ENCODE measurements at places on chromosomes 5 and 9.

GRCh38 chr5:123097871-123098735 is 9.1 kb downstream of the PRDM6 start:
- H3K4me3 ChIP-seq: no peak overlapping the region
- peaks cover 17% of the 10 kb centered on the region for H3K4me1 ChIP-seq
- no peak for DNase-seq
- H3K36me3 ChIP-seq: no peaks in the 10 kb centered on the region
- peaks cover 88% of the 10 kb centered on the region for H3K27me3 ChIP-seq
- H3K27ac ChIP-seq: no peak overlapping the region

DNA sequence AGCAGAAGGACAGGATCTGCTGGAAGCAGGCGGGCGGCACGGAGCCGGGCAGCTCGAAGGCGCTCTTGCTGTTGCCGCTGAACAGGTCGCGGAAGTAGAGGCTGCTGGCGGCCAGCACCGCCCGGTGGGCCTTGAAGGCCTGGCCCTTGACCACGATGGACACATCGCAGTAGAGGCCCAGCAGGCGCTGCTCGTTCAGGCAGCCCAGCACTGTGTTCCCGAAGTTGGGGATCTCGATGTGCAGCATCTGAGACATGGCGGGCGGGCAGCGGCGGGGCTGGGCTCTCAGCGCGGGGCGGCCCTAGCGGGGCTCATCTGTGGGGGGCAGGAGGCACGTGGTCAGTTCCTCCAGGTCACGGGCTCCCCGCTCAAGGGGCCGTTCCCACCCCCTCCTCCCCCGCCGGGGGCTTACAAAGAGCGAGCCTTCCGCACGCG is 44.8 kb downstream of the NACC2 start:
- no peaks in the 10 kb centered on the region for H3K27me3 ChIP-seq
- DNase-seq: no peak
- H3K36me3 ChIP-seq: peaks cover 7% of the 10 kb centered on the region
- peak overlapping the region; percentile 52 for H3K4me3 ChIP-seq
- peaks cover 76% of the 10 kb centered on the region for H3K4me1 ChIP-seq
- no peak overlapping the region for H3K27ac ChIP-seq

DNA sequence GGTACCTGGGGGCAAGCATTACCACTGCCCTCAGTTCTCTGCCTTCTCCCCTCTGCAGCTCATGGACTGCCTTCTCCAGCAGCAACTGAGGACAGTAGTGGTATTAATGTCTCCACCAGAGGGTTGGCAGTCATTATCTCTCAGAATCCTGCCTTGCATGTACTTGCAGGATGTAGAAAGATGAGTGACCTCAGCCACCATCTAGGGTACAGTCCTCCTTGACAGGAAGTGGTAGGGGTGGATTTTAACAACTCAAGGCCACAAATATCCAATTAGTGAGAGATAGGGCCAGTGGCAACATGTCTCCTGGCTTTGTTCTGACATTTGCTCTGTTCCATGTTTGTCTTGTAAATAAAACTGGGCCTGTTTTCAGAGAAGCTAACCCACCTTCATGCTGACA is 47.2 kb downstream of the F2R start:
- H3K27me3 ChIP-seq: no peaks in the 10 kb centered on the region
- no peak for DNase-seq
- no peaks in the 10 kb centered on the region for H3K4me1 ChIP-seq
- H3K4me3 ChIP-seq: no peak overlapping the region

GRCh38 chr5:149583394-149583793 is 2.1 kb downstream of the ARHGEF37 start:
- peak; percentile 34 for DNase-seq
- H3K4me3 ChIP-seq: no peak overlapping the region
- peak overlapping the region; percentile 68 for H3K27ac ChIP-seq
- H3K36me3 ChIP-seq: no peaks in the 10 kb centered on the region

GRCh38 chr5:83777856-83778255 is 57.2 kb upstream of the HAPLN1 start:
- no peaks in the 10 kb centered on the region for H3K36me3 ChIP-seq
- H3K4me3 ChIP-seq: no peak overlapping the region
- no peak overlapping the region for H3K27ac ChIP-seq
- peaks cover 13% of the 10 kb centered on the region for H3K4me1 ChIP-seq
- no peak for DNase-seq

GRCh38 chr5:115785381-115786065 is 30.9 kb downstream of the CDO1 start:
- no peak overlapping the region for H3K27ac ChIP-seq
- H3K4me1 ChIP-seq: no peaks in the 10 kb centered on the region
- H3K4me3 ChIP-seq: no peak overlapping the region
- H3K36me3 ChIP-seq: no peaks in the 10 kb centered on the region

DNA sequence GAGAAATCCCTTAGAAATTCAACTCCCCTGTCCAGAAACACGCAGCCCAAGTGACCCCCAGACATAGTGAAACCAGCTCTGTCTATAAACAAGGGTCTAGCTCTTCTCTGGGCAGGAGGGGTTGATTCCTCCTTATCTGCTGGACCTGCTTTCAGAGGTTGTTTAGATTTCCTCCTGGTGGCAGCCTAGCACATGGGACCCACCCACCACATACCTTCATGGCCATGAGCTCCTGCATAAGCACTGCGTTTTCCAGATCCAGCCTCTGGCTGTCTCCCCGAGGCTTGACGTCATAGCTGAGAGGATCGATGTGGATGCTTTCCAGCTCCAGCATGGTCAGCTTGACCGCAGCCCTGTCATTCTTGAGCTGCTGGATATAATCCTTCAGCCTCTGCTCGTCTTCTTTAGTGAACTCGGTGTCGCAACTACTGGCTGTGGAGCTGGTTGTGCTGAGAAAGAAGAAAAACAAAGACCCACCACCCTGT is 77.0 kb downstream of the DCP2 start:
- no peak for DNase-seq
- H3K27ac ChIP-seq: no peak overlapping the region
- H3K4me1 ChIP-seq: peaks cover 40% of the 10 kb centered on the region
- H3K4me3 ChIP-seq: no peak overlapping the region
- peaks cover 4% of the 10 kb centered on the region for H3K36me3 ChIP-seq
- H3K27me3 ChIP-seq: no peaks in the 10 kb centered on the region

Data from heart right ventricle (tissue), 16 donors.